ENCODE measurements at places on chromosomes 6 and 20.
A peak's percentile ranks its signal among the peaks of the same experiment; 100 is the strongest.

DNA sequence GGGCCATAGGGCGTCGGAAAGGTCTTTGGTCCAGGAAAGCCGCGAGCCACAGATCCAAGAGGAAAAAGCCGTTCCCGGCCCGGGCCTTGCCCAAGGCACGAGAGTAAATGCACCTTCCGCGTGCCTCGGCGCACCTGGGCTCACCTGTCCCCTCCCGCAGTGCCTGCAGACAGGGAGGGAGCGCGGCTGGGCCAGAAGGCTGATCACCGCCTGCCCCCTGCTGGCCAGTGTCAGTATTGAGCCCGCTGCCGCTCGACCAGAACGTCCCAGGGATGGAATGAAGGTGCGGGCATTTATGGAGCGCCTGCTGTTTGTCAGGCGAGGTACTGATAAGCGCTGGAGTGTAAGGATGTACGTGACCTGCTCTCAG, 679 bp upstream of the LPIN3 start:
- DNase-seq = peak; percentile 58

- no peak for DNase-seq
Observed at GRCh38 chr6:104784884-104785283, 74.8 kb downstream of the HACE1 start.

GRCh38 chr6:36933102-36933501, 21.4 kb upstream of the PI16 start:
- DNase-seq = no peak

GRCh38 chr6:71509191-71510005, 220.8 kb downstream of the OGFRL1 start:
- no peak for DNase-seq

- no peak for DNase-seq
Observed at GRCh38 chr6:134474955-134475354, 157.0 kb upstream of the SGK1 start.

- DNase-seq = no peak
Observed at GRCh38 chr6:36033935-36034334, 6.3 kb downstream of the MAPK14 start.

GRCh38 chr6:111794727-111795452, 78.4 kb downstream of the FYN start:
- DNase-seq = no peak

- no peak for DNase-seq
Observed at GRCh38 chr6:132286298-132287019, 114.8 kb downstream of the MOXD1 start.

DNA sequence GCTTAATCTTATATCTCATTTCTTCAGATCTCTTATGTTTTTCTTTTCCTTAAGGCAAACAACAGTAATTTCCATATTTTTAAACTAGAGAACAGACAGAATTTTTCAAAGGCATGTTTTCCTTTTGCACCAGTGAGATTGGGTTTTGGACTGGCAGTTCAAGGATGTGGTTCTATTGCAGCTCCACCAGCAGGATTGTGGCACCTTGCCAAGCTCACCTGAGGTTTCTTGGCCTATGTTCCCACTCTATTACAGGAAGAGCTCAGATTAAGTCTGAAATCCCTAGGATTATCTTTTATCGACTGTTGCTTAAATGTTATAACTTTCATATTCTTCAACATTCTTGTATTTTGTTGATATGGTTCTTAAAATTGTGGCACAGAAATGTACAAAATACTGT, 218.9 kb downstream of the PLCB4 start:
- no peak for DNase-seq

- DNase-seq = no peak
Observed at GRCh38 chr6:170030284-170030815, 260.5 kb downstream of the DLL1 start.

GRCh38 chr20:13610184-13610583, 28.5 kb downstream of the TASP1 start:
- no peak for DNase-seq

DNA sequence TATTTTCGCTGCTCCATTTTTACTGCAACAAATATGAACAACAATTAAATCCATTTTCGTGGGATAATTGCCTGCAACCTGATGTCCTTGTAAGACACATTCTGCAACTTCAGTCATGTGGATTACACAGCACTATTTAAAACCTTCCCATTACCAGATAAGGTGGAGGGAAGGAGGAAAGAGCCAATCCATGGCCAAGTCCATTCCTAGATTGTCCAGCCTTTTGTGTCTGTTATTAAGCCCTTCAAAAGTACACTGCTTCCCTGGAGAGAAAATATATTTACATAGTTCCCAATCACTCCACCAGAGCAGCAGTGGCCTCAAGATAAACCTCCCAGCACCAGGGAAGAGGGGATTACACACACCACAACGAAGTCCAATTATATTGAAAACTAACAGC, 347.9 kb downstream of the CDH26 start:
- no peak for DNase-seq

DNA sequence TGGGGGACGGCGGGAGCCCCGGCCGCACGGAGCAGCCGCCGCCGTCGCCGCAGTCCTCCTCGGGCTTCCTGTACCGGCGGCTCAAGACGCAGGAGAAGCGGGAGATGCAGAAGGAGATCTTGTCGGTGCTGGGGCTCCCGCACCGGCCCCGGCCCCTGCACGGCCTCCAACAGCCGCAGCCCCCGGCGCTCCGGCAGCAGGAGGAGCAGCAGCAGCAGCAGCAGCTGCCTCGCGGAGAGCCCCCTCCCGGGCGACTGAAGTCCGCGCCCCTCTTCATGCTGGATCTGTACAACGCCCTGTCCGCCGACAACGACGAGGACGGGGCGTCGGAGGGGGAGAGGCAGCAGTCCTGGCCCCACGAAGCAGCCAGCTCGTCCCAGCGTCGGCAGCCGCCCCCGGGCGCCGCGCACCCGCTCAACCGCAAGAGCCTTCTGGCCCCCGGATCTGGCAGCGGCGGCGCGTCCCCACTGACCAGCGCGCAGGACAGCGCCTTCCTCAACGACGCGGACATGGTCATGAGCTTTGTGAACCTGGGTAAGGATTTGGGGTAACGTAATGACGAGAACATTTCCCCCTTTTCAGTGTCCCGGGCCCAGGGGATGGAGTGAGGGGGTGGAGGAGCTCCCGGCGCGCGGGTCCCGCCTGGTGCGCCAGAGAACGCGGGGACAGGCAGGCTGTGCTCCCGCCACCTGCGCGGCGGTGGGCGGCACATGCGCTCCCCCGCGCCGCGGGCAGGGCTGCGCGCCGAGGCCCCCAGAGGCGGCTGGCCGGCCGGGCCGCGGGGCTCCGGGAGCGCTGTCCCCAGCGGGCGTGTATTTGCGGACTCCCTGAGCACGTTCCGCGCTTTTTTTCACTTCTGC, 1.4 kb downstream of the BMP6 start:
- DNase-seq = no peak

GRCh38 chr6:159679091-159680077, 13.7 kb downstream of the SOD2 start:
- DNase-seq = no peak

DNA sequence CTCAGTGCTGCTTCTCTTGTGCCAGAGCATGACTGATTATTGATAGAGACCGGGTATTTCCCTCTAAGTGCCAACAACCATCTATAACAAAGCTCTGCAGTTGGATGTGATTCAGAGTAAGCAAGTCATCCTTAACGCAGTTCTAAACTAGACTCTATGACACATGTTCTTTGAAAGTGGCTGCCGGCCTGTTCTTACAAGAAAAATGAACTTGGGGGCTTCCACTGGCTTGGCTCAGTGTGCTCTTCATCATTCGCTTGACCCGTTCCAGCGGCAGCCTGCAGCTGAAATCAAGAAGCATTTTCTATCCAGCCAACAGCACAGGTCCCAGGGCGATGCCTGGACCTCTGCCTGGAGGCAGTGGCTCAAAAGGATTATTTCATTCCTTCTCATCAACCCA, 29.8 kb downstream of the GFOD1 start:
- DNase-seq = no peak

GRCh38 chr20:61706259-61706961, 359.3 kb downstream of the TAF4 start:
- no peak for DNase-seq

- no peak for DNase-seq
Observed at GRCh38 chr20:55760586-55760985, 244.7 kb downstream of the CBLN4 start.

- no peak for DNase-seq
Observed at GRCh38 chr20:44848254-44849015, 37.1 kb upstream of the YWHAB start.

- no peak for DNase-seq
Observed at GRCh38 chr20:43188234-43188653, 1.5 kb downstream of the PTPRT start.

DNA sequence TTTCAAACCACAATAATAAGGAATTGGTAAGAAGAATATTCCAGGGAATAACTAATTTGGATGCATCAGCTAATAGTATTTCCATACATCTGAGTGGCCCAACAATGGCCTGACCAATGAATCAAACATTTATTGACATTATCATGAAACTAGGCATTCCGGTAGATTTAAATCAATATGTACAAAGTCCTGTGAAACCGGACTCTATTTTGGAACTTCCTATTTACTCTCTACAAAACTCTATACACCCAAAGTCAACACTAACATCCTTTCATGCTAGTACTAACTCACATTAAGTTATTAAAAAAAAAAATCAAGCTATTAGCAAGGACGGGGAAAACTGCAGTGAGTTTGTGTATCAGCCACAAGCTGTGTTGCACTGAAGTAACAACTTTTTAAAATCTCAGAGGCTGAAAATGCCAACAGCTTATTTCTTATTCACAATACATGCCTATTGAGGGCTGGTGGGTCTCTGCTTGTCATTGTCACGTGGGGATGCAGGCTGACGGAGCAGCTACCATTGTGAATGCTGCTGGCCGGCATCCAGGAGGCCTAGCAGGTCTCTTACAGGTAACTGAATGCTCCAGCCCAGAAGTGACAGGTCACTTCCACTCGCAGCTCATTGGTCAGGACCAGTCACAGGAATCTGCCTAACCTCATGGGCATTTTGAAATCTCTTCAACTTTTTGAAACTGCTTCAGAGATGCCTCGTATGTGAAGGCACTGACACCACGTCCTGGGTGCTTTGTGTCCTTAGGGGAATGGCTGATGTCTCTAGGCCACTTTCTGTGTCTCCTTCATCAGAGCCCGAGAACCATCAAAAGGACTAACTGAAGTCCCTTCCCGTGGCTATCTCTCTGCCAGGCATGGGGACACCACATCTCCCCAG, 76.3 kb downstream of the SLC22A23 start:
- no peak for DNase-seq

DNA sequence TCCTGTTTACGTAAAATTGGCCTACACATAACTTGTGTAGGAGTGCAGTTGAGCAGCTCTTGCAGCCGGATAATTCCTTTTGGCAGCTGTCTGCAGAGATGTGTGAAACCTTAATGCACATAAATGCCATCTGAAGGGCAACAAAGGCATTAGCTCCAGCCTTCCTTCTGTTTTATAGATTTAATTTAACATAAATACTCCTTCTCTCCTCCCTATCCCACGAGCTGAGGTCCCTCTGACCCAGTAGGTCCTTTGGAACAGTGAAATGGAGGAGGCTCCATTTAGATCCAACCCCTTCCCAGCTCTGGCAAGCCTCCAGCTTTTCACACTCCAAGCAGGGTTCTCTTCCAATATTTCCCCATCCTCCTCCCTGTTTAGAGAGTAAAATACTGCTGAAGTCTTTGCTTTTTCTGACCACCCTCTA, 6.5 kb downstream of the PLEKHG1 start:
- no peak for DNase-seq

DNA sequence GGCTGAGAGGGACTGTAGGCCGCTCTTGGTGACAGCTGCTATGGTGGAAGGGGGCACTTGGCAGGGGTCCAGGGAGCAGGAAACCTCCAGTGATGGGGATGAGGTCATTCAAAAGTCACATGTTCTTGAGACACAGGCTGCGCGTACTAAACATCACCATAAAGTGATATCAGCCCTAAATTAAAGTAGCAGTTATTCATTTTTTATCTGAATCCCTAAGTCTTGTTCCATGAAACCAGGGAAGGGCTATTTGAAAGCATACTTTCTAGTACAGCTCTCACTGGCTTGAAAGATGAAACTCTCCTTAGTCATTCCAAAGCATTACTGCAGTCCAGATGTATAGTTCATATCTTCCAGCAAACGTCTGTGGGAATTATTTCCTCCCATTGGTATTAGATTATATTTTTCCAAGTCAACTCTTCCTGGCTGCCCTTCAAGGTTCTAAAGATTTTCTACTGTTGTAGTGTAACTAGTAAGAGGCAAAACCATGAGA, 373.1 kb downstream of the CD109 start:
- no peak for DNase-seq

- no peak for DNase-seq
Observed at GRCh38 chr6:142671791-142672190, 273.2 kb downstream of the HIVEP2 start.

GRCh38 chr6:1424306-1424927, 35.0 kb downstream of the FOXF2 start:
- DNase-seq = peak; percentile 12

DNA sequence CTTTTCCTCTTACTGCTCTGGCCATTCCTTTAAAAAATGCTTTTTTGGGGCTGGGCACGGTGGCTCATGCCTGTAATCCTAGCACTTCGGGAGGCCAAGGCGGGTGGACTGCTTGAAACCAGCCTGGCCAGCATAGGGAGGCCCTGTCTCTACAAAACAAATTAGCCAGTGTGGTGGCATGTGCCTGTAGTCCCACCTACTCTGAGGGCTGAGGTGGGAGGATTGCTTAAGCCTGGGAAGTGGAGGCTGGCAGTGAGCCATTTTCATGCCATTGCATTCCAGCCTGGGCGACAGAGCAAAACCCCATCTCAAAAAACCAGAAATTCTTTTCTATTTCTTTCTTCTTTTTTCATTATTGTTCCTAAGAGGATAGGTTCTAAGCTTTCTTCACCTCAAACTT, 36.9 kb upstream of the RNF144B start:
- DNase-seq = no peak

GRCh38 chr6:28884423-28885131, 39.2 kb downstream of the TRIM27 start:
- peak; percentile 72 for DNase-seq

GRCh38 chr6:128303870-128304269, 216.5 kb downstream of the PTPRK start:
- DNase-seq = no peak

- DNase-seq = no peak
Observed at GRCh38 chr6:10505529-10505928, 15.6 kb upstream of the GCNT2 start.

GRCh38 chr20:49570161-49570827, 2.4 kb upstream of the PTGIS start:
- DNase-seq = no peak

DNA sequence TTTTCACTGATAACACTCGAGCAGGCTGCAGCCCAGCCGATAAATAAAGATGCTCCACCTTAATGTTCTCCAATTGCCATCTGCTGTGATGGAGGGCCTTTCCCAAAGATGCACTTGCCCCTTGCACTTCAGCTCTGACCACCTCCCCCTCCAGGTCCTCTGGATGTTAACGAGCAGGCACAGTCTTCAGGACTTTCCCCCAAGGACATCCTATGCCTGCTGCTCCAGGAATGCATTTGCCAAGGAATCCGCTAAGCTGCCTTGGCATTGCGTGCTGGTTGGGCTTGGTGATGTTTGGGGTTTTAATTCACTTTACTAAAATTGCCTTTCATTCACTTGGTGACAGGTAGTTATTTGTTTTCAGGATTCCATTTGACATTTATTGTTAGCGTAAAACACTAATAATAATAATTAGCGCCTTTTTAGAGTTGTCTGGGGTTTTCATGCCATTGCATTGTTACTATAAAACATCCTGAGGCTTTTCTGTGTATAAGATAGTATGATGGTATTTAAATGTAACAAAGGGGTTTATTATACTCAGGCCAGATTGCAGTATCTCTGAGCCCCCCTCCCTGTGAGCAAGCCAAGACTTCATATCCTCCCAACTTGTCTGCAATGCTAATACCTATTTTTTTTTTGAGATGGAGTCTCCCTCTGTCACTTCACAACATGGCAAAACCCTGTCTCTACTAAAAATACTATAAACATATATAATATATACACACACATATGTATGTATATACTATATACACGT, 66.7 kb upstream of the TSHZ2 start:
- no peak for DNase-seq
